Prostate gland (tissue), 2 donors: ENCODE measurements at places on chromosomes 2 and 18.

GRCh38 chr2:215038421-215038820 is 100.0 kb downstream of the ABCA12 start:
- DNase-seq = no peak

- no peak for DNase-seq
Measured at GRCh38 chr18:50973367-50974126, 5.7 kb downstream of the ELAC1 start.

GRCh38 chr2:232842689-232843088 is 27.4 kb upstream of the SNORC start:
- no peak for DNase-seq

GRCh38 chr2:44295633-44296359 is 20.5 kb downstream of the SLC3A1 start:
- DNase-seq = no peak

GRCh38 chr2:38907743-38908562 is 18.3 kb downstream of the ARHGEF33 start:
- DNase-seq = no peak

DNA sequence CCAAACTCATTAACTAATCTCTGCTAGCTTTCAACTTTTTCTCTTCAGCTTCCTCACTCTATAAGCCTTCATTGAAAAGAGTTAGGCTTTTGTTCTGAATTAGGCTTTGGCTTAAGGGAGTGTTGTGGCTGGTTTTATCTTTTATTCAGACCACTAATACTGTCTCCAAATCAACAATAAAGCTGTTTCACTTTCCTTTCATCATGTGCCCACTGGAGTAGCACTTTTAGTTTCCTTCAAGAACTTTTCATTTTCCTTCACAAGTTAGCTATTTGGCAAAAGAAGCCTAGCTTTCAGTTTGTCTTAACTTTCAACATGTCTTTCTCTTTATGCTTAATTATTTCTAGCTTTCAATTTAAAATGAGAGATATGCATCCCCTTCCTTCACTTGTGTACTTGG is 271.7 kb upstream of the FSIP2 start:
- DNase-seq = no peak

DNA sequence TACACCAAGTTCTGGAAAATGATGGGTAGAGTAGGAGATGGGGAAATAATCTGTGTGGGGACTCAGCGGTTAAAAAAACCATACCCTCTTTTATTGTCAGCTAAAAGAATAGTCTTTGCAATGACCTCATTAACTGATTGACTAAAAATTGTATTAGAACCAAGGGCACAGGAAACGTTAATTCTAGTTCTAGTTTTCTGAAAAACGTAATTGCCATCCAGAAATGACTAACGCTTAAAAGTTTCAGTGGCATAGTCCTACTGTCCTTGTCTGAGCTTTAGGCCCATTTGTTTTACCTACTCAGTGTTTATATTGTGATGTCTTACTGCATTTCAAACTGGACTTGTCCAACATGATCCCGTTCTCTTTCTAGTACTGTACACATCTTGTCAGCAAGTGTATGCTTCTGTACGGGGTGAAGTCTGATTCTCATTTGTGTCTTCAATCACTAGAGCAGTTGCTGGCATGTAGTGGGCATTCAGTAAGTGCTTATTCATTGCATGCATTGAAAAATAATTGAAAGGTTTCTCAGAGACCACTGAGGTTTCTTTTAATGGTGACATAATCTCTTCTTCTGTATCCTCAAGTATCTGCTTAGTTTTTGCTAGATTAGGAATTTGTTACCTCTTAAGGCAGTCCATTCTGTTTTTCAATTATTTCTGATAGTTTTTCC is 81.5 kb downstream of the ZNF407 start:
- DNase-seq = no peak

- DNase-seq = no peak
Measured at GRCh38 chr18:54794823-54795222, 33.5 kb upstream of the RAB27B start.
